ENCODE measurements at places on chromosomes 2 and 18.
A peak's percentile ranks its signal among the peaks of the same experiment; 100 is the strongest.

DNA sequence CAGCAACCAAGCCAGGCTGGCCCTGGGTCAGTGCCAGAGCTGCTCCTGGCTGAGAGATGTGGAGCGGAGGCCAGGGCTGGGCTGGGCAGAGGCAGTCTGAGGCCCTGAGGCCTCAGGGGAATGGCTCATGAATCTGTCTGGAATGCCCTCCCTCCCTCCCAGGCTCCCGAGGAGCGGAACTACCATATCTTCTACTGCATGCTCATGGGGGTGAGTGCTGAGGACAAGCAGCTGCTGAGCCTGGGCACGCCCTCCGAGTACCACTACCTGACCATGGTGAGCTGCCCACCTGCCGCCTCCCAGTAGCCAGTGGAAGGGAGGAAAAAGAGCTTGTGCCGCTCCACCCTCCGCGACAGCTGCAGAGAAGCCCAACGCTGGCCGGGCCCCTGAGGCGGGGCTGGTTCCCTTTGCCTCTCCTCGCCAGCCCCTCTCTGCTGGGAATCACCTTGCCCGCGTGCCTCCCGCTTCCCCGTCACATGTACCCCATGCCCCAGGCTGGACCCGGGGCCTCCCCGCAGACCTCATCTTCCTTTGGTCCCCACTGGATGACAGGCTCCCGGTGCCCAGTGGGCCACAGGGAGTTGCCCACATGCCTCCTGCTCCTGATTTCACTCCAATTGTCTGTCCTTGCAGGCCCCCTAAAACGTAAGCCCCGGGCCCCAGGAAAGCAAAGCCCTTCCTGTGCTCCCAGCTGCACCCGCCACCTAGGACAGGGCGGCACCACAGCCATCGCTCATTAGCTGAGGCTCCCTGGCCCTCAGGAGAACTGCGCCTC lies 41.1 kb downstream of the MYO7B start:
- DNase-seq: peak; percentile 97

DNA sequence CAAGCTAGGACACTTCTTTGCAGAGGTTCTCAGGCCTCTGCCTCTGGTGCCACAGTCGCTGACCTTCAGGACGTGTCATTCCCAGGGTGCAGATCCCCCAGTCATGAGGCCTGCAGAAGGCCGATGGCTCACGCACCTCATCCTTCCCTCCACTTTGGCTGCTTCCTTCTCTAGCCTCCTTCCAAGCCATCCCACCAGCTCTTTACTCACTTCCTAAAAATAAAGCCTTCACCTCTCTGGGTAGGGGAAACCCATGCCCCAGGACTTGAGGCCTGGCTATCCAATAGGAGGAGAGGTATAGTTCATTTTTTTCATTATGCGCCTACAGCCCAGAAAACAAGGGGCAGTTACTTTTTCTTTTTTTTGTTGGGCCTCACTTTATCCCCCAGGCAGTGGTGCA lies 91.4 kb downstream of the B3GNT2 start:
- DNase-seq: no peak

- no peak for DNase-seq
Measured at GRCh38 chr2:102256874-102257462, 54.4 kb upstream of the IL1RL1 start.

GRCh38 chr2:120966510-120967254 lies 231.0 kb downstream of the GLI2 start:
- no peak for DNase-seq

- peak; percentile 53 for DNase-seq
Measured at GRCh38 chr2:84865181-84865783, 15.6 kb downstream of the TRABD2A start.

- DNase-seq: peak; percentile 40
Measured at GRCh38 chr2:54586062-54586461, 129.9 kb downstream of the SPTBN1 start.

DNA sequence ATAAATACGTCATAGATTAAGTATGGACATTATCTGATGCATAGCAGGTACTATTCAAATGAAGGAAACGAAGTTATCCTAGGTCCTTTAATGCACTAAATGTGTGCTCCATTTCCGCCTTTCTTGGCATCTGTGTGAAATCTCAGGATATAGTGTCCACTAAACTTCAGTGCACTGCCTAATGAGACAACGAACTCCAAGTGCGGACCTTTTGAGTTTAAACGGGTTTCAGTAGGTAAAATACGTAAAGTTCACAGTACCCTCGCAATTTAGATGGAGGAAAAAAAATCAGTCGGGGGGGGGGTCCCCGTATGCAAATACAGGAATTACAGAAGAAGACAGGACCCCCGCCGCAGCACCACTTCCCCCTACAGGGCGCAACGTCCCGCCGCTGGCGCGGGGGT lies 729 bp upstream of the REL start:
- peak; percentile 60 for DNase-seq

GRCh38 chr2:100104718-100105677 lies 37.4 kb downstream of the AFF3 start:
- peak; percentile 52 for DNase-seq

- no peak for DNase-seq
Measured at GRCh38 chr2:26161926-26162325, 11.0 kb upstream of the GAREM2 start.

- no peak for DNase-seq
Measured at GRCh38 chr2:152411154-152411553, 76.2 kb downstream of the FMNL2 start.

DNA sequence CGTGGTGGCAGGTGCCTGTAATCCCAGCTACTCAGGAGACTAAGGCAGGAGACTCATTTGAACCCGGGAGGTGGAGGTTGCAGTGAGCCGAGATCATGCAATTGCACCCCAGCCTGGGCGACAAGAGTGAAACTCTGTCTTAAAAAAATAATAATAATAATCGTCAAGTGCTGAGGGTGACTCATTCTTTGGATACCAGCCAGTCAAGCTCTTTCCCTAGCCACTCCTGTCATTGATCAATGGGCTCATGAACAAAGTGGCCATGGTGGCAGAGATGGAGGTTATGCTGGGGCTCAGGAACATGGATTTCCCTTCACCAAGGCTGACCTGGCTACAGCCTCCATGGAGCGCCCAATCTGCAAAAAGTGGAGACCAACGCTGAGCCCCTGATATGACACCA lies 94.5 kb upstream of the HAAO start:
- DNase-seq: no peak

GRCh38 chr2:42959234-42960001 lies 167.0 kb upstream of the HAAO start:
- DNase-seq: peak; percentile 70
